ENCODE measurements at places on chromosomes 2 and 18. TPM values are rescaled to one million over a fixed set of nuclear protein-coding genes. Genes with fewer than 3 reads are reported as not detected.

DNA sequence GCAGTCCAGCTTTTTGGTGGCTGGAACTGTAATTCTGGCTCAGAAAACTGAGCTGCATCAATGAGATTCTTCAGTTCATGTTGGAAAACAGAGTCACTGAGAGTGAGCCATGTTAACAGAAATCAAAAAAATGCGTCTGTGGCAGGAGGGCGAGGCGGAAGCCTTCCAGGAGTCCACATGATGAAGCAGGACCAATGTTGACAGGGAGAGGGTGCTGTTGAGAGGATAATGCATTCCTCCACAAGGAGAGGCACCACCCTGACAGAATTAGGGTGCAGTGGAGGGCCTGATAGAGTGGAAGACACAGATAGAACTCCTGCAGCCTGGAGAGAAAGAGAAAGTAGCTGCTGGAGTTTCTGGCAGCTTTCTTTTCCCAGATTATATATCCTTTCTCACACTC lies 111.5 kb downstream of the MGAT5 start:
- DNase-seq: no peak

Gene NT5DC4
- not detected for total RNA-seq

GRCh38 chr2:146451972-146452371 lies 1392.9 kb upstream of the ACVR2A start:
- DNase-seq: no peak

GRCh38 chr2:67651565-67651964 lies 254.4 kb downstream of the ETAA1 start:
- no peak for DNase-seq

GRCh38 chr18:57107140-57107832 lies 39.6 kb upstream of the BOD1L2 start:
- DNase-seq: no peak

GRCh38 chr18:76457475-76457874 lies 37.6 kb downstream of the ZNF516 start:
- DNase-seq: no peak

GRCh38 chr18:46155641-46156051 lies 51.5 kb downstream of the HAUS1 start:
- no peak for DNase-seq

DNA sequence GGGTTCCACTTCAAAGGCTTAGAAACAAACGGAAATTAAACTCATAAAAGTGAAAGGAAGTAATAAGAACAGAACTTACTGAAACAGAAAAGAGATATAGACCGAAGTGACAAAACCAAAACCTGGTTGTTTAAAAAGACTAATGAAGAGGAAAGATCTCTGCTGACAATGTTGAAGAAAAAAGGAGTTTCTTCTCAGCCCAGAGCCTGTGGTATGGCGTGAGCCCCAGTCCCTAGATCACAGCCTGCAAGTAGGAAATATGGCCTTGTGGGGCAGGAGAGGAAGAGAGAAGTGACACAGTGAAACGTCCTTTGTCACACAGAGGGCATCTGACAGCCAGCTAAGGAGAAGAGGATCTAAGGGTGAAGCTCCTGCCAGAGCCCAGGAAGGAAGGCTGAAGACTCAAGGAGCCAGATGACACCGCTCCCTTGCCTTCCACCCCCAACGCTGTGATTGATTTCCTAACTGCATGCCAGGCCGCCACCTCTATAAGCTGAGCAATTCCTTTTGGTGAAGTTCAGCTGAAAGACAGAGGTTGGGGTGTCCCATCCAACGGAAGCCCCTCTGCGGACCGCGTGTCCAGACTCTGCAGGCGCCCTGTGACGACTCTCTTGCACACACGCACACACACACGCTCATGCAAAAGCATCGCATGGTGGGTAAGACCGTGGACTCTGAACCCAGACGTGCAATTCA lies 141.1 kb downstream of the HDAC4 start:
- no peak for DNase-seq

DNA sequence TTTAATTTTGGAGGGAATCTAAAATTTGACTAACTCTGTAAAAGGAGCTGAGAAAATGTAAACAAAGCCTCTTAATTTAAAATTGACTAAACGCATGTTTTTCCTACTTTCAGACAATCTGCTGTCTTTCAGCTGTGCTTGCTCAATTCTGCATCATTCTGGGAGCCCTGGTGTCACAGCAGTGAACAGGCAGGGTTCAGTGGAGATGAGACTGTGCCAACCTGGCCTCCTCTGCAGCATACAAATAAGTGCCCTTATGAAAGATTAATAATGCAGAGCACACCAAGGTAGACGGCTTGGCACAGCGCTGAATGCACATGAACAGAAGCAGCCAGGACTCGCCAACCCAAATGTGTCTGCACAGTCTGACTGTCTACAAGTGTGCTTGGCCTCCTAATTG lies 222.0 kb upstream of the CHAC2 start:
- no peak for DNase-seq

- no peak for DNase-seq
Measured at GRCh38 chr2:2536416-2537056, 205.5 kb upstream of the MYT1L start.

DNA sequence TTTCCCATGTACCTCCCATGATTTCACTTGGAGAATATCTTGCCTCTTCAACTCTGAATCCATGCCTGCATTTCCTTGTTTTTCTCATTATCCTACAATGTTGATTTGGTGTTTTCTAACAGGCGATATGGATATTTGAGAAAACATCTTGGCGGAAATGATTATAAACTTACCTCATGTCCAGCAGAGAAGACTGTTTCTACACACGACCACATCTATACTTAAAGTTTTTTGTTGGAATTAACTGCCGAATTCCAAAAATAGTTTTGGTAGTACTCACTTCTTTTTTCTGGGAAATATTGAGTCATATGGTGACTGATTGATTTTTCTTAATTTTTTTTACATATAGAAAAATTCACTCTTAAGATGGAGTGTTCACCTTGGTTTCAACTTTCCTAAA lies 41.4 kb upstream of the TMEFF2 start:
- no peak for DNase-seq

- no peak for DNase-seq
Measured at GRCh38 chr18:5052491-5052890, 144.6 kb downstream of the AKAIN1 start.

DNA sequence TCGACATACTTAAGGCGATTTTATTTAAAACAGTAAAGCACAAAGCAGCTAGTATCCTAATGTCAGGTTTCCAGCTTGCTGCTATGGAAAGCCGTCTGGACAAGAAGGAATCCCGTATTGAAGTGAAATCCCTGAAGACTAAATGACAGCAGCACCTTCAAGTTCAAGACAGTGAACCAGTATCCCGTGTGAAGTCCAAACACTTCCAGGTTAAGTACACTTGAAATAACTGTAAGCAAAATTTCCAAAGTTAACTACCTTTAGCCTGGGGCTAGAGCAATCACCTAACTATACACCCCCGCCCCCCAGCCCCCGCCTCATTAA lies 1.2 kb downstream of the MBOAT2 start:
- DNase-seq: no peak

Gene HOXD3
- not detected for total RNA-seq

Gene REEP1
- total RNA-seq: 0.11 TPM

GRCh38 chr2:10311736-10312135 lies 9.0 kb downstream of the HPCAL1 start:
- DNase-seq: no peak
